C1 segment of cervical spinal cord (tissue), 14 donors: ENCODE measurements at places on chromosomes 7 and 10.

- DNase-seq, result no peak
Measured at GRCh38 chr7:28166982-28167715, 13.4 kb downstream of the JAZF1 start.

GRCh38 chr10:101216207-101217043, 12.8 kb downstream of the LBX1 start:
- no peak for DNase-seq

- no peak for DNase-seq
Measured at GRCh38 chr7:145009876-145010275, 174.0 kb upstream of the TPK1 start.

GRCh38 chr7:11415101-11415500, 416.9 kb downstream of the THSD7A start:
- no peak for DNase-seq

DNA sequence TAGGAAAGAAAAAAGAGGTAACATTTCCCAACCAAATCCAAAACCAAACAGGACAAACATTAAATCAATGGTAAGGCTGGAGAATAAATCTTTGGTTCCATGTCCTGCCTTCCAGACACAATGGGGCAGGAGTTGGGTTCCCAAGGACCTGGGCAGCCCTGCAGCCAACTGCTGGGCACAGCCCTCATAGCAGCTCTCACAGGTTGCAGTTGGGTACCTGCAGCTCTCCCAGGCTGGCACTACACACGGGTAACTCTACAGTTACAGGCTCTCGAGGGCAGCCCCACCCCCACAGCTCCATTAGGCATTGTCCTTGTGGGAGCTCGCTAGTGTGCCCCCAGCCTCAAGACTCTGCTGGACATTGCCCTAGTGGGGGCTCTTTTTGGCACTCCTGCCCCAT, 7.5 kb downstream of the GRB10 start:
- DNase-seq, result no peak

- no peak for DNase-seq
Measured at GRCh38 chr10:88702848-88703597, 3.0 kb upstream of the LIPK start.

DNA sequence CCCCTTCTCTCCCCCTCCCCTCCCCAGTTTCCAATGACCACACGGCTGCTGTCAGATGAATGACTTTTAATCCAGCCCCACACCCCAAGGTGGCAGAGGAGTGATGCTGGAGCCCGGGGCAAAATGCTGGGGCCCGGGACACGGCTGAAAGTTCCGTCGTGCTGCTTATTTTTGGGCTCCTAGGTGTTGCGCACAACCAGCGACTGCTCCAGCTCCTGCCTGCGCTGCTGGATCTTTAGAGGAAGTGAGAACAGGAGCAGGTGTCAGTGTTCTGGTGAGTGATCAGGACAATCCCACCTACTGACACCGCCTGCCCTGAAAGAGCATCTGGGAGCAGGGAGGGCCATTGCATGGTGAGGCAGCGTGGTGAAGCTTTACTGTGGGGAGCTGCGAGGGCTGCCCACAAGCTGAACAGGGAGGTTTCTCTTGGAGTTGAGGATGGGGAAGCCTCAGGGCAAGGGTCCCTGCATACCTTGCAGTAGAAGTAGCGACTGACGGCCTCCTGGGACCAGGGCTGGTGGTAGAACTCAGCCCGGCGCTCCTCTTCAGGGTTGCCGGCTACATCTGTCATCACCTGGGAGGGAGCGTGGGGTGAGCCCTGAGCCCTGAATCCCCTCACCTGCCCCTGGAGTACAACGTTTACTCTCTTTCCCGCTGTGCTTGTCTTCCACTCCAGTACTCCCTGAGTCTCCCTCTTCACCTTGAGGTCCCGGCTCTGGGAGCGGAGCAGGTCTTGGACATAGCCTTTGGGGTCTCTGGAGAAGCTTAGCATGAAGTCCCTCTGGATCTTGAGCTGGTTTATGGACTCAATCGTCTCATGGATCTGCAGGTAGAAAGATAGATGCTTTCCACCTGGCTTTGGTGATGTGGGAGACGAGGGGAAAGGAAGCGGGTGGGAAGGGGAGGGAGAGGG, 6.9 kb downstream of the CHPF2 start:
- no peak for DNase-seq

DNA sequence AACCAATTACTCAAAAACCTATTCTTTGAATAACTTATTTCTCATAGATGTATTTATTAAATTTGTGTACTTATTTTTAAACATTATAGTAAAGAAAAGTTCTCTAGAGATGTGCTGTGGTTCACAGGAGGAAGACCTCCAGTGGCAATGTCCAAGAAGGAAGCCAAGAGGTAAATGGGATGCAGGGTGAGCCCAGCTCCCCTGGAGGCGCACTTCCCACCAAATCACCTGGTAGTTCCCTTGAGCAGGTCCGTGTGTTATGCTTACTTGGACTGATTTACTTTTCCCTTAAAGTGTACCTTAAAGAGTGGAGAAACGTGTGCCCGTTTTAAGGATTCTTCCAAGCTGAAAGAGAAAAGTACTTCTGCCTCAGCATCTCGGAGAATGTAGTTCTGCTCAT, 55.3 kb downstream of the PAXIP1 start:
- DNase-seq, result no peak

GRCh38 chr7:136325578-136325977, 348.4 kb upstream of the MTPN start:
- no peak for DNase-seq

- DNase-seq, result no peak
Measured at GRCh38 chr7:151275813-151276577, 27.5 kb upstream of the SMARCD3 start.

DNA sequence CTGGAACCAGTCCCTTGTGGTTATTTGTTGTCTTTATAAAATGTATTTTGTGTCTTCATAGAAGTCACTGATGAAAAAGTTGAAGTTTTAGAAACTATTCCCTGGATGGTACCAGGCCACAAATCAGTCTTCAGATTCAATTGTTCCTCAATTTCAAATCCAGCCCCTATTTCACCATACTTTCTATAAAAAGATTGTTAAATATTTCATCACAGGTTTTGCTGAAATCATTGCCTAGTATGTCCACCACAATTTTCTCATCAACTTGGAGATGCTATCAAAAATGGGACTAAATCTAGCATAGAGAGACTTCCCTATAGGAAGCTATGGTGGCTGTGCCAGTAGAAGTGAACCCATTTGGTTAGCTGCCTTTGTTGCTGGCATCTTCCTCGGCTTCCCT, 118.5 kb downstream of the RAB18 start:
- no peak for DNase-seq

- DNase-seq, result no peak
Measured at GRCh38 chr10:130140425-130140824, 4.2 kb downstream of the GLRX3 start.
